ENCODE measurements at places on chromosomes 1 and 21. TPM values are rescaled to one million over a fixed set of nuclear protein-coding genes. Genes with fewer than 3 reads are reported as not detected.

Gene C1orf105
- not detected for polyA plus RNA-seq

Gene MAN1C1
- 0.08 TPM for polyA plus RNA-seq

Gene UTP11
- polyA plus RNA-seq, result 50.6 TPM

Gene FNDC5
- not detected for polyA plus RNA-seq

Gene ZNF695
- 4.8 TPM for polyA plus RNA-seq

Gene GLUL
- polyA plus RNA-seq, result 282 TPM

Gene CFH
- 0.18 TPM for polyA plus RNA-seq

Gene CTSK
- polyA plus RNA-seq, result 5.8 TPM

Gene FCGR2B
- polyA plus RNA-seq, result not detected

Gene ITLN2
- not detected for polyA plus RNA-seq

Gene LYST
- 4.1 TPM for polyA plus RNA-seq

Gene PEX10
- 27.1 TPM for polyA plus RNA-seq

Gene FCGR3B
- polyA plus RNA-seq, result not detected

Gene L1TD1
- 4.9 TPM for polyA plus RNA-seq

Gene KIF2C
- polyA plus RNA-seq, result 36.2 TPM

Gene DYRK3
- polyA plus RNA-seq, result 7.5 TPM

Gene ADCY10
- 0.06 TPM for polyA plus RNA-seq

Gene XKR8
- polyA plus RNA-seq, result 5.2 TPM

Gene SPRR2D
- 29.7 TPM for polyA plus RNA-seq

Gene SPOCD1
- 2.8 TPM for polyA plus RNA-seq

Gene PPFIA4
- 0.12 TPM for polyA plus RNA-seq

Gene NGF
- polyA plus RNA-seq, result 2.4 TPM

Gene CNTN2
- polyA plus RNA-seq, result not detected

Gene PMVK
- polyA plus RNA-seq, result 50.9 TPM

Gene CFHR3
- polyA plus RNA-seq, result not detected

Gene MRPL39
- polyA plus RNA-seq, result 62.0 TPM

Gene LAPTM5
- polyA plus RNA-seq, result 0.02 TPM
